ENCODE measurements at places on chromosomes 1 and 21.

GRCh38 chr1:22584001-22584562 lies 20.8 kb downstream of the EPHA8 start:
- no peak for DNase-seq

DNA sequence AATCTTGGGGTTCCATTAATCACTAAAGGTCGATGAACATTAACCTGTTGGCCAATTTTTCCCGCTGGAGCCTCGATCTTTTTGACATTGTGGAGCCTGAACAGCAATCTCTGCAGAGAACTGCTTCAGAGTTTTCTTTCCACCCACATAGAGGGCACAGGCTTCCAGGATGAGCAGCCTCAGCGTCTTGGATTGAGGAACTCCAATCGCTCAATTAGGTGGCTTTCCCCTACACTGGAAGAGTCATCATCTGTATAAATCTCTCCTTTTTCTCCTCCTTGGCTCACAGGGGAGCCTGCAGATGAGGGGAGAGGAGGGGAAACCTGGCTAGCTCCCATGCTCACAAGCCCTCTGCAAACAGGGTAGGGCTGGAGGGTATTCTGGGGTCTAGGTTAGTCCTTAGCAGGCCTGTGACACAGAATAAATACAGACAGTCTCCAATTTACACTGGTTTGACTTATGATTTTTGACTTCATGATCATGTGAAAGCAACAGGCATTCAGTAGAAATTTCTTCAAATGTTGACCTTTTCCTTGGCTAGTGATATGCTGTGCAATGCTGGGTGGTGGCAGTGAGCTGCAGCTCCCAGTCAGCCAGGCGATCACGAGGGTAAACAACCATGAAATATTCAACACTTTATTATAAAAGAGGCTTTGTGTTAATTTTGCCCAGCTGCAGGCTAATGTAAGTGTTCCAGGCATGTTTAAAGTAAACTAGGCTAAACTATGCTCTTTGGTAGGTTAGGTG lies 80.8 kb downstream of the PGBD5 start:
- DNase-seq, result no peak

DNA sequence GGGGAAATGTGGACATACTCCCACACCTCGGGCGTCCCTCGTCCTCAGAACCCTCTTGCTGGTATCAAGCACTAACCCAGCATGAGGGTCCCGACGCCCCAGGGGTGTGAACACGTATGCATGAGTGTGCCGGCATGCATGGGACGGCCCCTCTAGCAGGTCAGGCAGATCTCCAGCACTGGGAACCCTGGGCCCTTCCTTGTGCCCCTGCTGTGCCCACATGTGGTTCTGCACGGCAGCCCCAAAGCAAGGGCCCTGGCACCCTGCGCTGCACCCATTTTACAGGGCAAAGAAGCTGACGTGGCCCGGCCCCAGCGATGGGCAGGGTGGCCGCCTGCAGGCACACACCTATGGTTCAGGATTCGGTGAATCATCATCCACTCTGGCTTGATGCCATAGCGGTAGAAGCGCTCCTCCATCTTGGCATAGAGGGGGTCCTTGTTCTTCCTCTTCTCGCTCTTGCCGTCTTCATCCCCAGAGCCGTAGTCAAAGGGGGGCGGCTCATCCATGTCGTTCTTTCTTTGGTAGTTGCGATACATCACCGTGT lies 34.2 kb downstream of the CHD5 start:
- DNase-seq, result no peak

GRCh38 chr1:186139701-186140100 lies 235.4 kb downstream of the TPR start:
- no peak for DNase-seq

- DNase-seq, result no peak
Measured at GRCh38 chr1:176994931-176995596, 169.4 kb downstream of the ASTN1 start.

DNA sequence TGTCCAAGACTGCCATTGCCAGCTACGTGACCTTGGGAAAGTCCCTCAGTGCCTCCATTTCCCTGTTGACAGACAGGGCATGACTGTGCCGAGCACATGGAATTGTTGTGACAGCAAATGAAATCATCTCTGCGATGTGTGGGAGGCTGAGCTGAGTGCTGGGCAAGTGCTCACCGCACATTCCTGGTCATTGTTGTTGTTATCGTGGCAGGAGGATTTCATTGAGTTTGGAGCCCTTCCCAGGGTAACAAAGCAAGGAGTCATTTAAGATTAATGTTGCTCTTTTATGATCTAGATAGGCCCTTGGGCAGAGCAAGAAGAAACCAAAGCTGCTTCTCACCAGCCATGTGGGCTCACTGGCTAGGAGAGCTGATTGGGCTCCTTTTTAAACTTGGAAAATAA lies 39.6 kb upstream of the ITPKB start:
- DNase-seq, result no peak

- DNase-seq, result no peak
Measured at GRCh38 chr1:31648190-31648589, 3.5 kb upstream of the PEF1 start.

DNA sequence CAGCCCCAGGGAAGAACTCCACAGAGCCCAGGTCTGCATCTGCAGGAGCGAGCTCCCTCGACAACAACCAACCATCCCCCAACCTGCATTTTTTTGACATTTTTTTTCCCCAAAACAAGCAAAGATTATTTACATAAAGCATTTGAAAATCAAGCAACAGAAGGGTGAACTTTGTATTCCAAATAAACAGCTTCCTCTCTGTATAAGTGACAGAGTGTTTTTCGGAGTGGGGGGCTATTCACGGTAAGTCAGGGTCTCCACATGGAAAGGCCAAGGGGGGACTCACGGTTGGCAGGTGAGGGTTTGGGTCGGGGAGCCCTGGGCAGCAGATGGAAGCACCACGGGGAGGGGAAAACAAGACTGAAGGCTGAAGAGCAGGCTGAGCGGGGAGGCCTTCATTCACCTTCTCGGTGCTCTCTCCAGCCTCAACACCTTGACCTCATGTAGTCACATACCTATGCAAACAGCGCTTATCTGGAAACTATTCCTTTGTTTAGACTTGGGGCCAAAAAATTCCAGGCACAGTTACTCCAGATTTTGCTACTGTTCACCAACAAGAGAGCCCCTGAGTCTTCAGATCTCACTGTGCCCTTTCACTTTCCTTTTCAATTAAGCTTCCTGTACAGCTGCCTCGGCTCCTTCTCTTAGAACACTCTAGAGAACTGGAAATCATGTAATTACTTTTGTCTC lies 27.6 kb downstream of the C2CD2 start:
- no peak for DNase-seq

DNA sequence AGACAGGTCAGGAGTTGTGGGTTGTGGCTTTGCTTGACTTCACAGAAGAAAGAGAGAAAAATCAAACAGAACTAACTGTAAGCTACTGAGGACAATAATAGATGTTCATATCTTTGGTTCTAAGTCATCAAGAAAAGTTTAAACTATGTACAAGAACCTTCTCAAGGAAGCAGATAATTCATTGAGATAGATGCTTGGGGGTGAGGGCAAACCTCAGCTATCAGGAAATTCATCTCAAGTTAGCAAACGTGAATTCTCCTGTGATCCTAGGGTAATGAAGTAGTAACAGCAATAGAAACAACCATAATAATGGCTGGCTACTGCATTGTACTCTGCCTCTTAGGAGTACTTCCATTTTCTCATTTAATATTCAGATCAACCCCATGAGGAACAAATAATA lies 506.2 kb downstream of the PLPP3 start:
- no peak for DNase-seq

- no peak for DNase-seq
Measured at GRCh38 chr1:110582378-110582777, 23.8 kb downstream of the KCNA2 start.

DNA sequence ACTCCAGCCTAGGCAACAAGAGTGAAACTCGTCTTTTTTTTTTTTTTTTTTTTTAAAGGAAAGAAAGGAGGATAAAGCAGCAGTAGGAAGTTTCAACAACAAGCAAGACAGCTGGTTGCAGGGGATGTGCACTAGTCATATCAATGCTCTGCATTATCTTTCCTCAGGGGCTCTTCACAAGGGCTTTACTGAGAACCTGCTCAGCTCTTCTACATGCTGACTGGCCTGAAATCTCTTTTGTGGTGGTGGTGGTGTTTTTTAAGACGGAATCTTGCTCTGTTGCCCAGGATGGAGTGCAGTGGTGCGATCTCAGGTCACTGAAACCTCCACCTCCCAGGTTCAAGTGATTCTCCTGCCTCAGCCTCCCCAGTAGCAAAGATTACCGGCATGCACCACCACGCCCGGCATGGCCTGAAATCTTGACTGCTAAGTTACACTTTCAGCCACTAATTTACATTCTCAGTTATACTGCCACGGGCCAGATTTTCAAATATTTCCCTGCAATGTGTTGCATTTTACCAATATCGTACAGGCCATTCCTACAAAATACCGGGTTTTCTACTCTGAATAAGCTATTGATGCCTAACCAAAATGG lies 68.0 kb downstream of the PUM1 start:
- no peak for DNase-seq

- no peak for DNase-seq
Measured at GRCh38 chr1:230758709-230759368, 11.7 kb downstream of the CAPN9 start.
